Endothelial cell (in vitro differentiated cells): ENCODE measurements at places on chromosomes 12 and 14.
A peak's percentile ranks its signal among the peaks of the same experiment; 100 is the strongest.

DNA sequence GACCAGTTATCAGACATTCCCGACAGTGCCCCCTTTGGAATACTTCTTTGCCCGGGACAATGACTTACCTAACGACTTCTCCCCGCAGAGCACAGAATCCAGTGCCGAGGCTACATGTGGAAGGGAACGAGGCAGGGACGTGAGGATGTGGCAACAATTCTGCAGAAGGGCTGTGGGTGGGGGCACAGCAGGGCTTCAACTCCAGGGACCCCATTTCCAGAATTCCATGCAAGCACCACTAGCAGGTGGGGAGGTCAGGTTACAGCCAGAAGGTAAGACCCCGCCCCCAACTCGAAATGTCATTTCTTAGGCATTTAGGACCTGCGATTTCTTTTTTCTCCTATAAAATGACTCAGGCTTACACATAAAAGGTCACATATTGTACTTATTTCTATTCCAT lies 207.9 kb downstream of the TMEM132C start:
- DNase-seq = no peak

GRCh38 chr14:60242429-60242828 lies 6.6 kb upstream of the PPM1A start:
- no peak for DNase-seq

DNA sequence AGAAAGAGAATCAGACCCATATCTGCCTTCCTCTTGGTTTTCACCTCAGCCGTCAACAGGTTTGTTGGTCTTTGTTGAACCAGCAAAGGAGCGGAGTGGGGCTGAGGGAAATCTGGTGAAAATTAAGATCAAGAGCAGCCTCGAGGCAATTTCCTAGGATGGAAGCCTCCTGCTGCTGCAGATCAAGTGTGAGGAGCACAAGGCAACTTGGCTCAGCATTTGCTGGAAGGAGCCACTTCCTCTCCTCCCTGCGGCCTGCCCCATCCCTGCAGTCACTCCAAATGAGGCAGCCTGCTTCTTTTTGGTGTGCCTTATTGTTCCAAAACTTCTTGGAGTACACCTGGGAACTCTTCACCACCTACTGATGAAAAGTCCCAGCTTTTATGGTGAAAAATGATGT lies 4.9 kb downstream of the TC2N start:
- DNase-seq = no peak

DNA sequence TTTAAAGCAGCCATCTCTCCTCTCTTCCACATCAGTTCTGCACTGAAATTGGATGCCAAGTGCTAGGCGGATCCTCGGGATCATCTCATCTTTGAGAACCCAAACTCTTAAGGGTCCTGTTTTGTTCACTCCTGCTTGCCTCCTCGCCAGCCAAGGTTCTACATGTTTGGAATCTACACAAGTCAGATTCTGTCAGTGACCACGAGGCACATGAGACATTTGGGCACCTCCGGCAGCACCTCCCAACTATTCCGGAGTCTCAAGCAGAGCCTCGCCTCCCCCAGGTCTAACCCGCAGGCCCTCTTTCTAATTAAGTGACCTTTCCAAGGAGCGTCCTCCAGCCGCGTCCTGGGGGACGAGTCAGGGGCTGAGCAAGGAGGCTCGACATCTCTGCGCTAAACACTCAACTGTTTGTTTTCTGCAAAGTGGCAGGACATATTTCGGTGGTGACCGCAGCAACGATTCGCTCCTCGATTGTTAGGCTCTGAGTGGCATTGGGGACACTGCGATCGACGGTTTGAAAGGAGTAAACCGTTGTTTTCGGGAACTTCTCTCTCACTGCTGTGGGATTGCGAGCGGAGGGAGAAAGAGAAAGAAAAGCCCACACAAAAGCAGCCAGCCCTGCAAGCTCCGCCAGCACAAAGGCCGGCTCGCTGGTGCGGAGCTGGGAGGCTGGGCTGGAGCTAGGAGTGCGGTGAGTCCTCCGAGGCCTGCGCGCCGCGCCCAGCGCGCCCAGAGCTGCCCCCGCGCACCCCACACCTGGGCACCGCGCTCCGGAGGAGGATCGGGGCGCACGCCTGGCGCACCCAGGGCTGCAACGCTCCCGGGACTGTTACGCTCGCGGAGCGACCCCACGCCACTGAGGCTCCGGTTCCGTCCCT lies 640 bp downstream of the ARMH4 start:
- peak; percentile 28 for DNase-seq
